Vein endothelial cell (primary cell): ENCODE measurements at places on chromosomes 7 and 10. TPM values are rescaled to one million over a fixed set of nuclear protein-coding genes. Genes with fewer than 3 reads are reported as not detected.

AUTS2 gene
- 0.76 and 1.6 TPM in 2 replicates for total RNA-seq

HABP2 gene
- total RNA-seq = under 0.01 TPM in 1 of 2 replicates, not detected in the other

ACBD5 gene
- total RNA-seq = 18.6 and 24.2 TPM in 2 replicates

PRTFDC1 gene
- 7.8 and 10.9 TPM in 2 replicates for total RNA-seq

SYT15 gene
- total RNA-seq = 0.10 and 0.65 TPM in 2 replicates

FKBP6 gene
- not detected in 2 replicates for total RNA-seq

CCDC146 gene
- 0.67 and 1.6 TPM in 2 replicates for total RNA-seq

RAB18 gene
- total RNA-seq = 35.3 and 42.1 TPM in 2 replicates
